ENCODE measurements at places on chromosomes 16 and 17.

- no peak for DNase-seq
Observed at GRCh38 chr16:29742683-29743275, 3.0 kb downstream of the C16orf54 start.

GRCh38 chr16:286491-287297, 3.7 kb downstream of the PDIA2 start:
- DNase-seq, result no peak

DNA sequence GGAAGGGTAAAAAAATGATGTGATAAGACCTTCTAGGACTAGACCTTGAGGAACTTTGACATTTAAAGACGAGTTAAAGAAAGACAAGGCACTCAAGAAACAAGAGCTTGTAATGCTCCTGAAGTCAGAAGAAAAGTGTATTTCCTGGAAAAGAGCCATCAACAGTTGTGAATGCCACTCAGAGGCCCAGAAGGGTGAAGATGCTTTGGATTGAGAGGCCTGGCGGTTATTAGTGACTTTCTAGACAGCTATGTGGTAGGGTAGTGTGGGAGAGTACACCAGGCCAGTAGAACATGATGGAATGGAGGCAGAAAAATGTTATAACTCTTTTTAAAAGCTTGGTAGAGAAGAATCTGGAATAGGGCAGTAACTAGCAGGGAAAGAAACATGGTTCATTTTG, 34.1 kb upstream of the ANKFN1 start:
- no peak for DNase-seq

- DNase-seq, result no peak
Observed at GRCh38 chr17:46983782-46984181, 4.7 kb upstream of the RPRML start.

GRCh38 chr16:75323933-75324332, 72.5 kb upstream of the BCAR1 start:
- no peak for DNase-seq

DNA sequence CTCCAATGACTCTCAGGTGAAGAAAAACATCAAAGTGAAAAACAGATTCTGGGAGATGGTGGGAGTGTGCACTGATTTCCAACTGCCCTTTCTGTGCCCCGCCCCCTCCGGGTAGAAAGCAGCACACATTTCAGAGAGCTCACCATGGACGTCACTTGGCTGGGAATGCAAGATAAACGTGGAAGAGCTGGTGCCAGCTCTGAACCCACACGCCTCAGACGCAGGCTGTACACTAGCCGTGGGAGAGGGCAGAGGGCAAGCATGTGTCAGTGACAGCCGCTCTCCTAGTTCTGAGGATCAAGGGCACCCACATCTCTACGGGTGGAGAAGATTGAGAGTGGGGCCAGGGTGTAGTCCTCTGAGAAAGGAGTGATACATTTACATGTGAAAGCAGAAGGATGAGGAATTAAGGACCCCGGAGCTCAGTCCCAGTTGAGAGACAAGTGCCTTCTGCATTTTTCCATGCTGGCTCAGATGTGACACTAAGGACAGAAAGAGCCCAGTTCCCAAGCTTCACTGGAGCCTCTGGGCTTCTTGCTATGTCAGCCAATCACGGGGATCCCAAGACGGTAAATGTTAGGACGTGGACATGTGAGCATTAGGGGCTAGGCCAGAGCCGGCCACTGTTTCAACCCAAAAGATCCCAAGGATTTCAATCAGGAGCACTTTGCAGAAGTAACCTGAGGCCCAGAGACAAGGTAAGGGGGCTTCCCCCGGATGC, 101.3 kb downstream of the ZFHX3 start:
- no peak for DNase-seq

DNA sequence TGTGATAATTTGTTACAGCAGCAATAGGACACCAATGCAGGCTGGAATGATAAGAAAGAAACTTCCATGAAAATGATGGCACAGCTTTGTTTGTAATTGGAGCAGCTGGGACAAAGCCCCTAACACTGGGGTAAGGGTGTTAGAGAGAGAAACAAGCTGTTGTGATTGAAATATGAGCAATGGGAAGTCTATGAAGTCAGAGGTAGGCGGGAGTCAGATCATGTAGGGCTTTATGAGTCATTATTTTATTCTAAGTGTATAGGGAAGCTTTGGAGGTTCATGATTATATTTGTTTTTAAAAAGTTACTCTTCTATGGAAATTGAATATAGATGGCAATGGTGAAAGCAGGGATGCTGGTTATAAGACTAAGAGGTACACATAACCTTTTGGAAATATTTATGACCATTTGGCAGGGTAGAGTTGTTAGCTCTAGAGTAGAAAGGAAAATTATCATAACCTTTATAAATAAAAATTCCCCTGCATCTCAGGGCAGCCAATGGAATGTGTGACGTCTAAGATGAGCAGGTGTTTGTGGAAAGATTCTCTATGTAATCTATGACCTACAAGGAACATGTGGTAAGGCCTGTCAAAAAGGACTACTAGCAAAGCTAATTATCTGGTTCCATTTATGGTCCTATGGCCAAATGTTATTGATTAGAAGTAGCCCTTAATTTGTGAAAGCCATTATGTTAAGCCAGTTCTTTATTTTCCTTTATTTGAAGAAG, 85.6 kb downstream of the KCNJ2 start:
- DNase-seq, result no peak

DNA sequence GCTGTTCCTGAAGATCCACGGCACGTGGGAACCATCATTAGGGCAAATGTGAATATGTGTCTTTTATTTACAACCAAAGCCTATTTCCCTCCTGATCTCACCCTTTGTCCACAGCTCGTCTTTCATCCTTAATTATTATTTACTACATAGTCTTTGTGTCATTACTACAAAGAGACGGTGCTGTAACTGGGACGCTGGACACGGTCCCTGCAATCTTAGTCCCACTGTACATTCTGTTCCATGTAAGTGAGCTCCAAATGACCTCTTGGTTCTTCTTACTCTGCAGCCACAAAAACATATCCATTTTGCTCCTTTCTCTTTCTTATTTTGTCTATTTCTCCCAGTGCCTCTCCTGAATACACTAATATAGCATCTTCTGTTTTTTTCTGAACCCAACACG, 12.7 kb upstream of the KRT23 start:
- no peak for DNase-seq

Measured in uterus (tissue), 4 donors.